Hematopoietic multipotent progenitor cell treated with erythropoietin and hydrocortisone succinate and interleukin-3 and kit ligand, for 8 days (in vitro differentiated cells): ENCODE measurements at places on chromosomes 4 and X.

- no peak for DNase-seq
These were observed 216.8 kb upstream of the PSAPL1 start for GRCh38 chr4:7651461-7651921.

- DNase-seq, result no peak
These were observed 1878.4 kb downstream of the ARAP2 start for GRCh38 chr4:34365946-34366345.

DNA sequence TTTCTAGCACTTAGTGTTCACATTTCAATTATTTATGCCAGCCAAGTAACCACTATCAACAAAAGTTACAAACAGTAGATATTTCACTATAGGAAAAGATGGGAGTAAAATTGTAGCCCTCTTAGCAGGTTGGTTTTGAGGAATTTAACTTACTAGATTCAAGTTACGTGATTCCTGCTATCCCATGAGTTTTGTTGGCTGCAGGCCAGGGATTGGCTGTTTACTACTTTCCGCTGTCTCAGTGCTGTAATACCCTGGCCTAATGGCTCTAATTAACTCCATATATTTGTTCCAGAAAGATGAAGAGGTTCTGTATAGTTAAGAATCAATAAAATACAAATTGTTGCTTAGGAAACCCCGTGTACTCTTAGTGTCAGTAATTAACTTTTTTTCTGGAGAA, 55.5 kb upstream of the MAGED1 start:
- DNase-seq, result no peak

- DNase-seq, result no peak
These were observed 44.5 kb downstream of the SHROOM4 start for GRCh38 chrX:50769389-50770063.
